ENCODE measurements at places on chromosomes 13 and 19.

DNA sequence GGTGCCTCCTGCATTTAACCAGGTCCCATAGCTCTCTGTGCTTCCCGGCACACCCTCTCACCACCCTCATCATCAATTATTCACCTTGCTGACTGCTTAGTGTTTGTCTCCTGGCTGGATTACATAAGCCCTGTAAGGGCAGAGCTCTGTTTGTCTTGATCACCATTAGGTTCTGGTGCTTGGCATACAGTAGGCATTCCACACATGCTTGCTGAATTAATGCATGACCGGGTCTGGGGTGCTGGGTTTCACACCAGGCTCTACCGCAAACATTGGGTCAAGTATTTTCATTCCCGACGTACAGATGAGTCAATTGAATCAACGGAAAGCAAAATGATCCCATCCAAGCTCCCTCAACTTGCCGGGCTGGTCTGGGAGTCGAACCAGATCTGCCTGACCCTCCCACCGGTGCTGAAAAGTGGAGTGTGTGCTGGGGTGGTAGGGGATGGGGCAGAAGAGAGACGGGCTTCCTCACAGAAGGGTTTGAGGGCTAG is 28.5 kb downstream of the VAV1 start:
- no peak for DNase-seq

- no peak for DNase-seq
These were observed 212.0 kb downstream of the SLC7A1 start for GRCh38 chr13:29383476-29383875.

DNA sequence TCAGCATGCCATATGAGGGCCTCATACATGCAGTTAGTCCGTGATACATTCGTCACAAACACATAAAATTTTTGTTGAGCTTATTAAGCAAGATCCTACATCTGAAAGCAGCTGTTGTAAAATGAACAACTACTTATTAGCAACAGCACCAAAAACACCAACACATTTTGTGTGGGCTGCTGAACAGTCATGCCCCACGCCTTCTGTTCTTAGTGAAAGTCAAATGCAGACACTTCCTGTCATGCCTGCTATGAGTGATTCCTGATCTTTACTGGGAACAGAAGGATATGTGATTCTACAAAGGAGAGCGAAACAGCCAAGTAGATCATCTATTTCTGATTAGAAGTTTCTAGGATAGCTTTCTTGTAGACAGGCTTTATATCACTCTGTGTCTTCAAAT is 4.2 kb upstream of the B3GLCT start:
- no peak for DNase-seq

DNA sequence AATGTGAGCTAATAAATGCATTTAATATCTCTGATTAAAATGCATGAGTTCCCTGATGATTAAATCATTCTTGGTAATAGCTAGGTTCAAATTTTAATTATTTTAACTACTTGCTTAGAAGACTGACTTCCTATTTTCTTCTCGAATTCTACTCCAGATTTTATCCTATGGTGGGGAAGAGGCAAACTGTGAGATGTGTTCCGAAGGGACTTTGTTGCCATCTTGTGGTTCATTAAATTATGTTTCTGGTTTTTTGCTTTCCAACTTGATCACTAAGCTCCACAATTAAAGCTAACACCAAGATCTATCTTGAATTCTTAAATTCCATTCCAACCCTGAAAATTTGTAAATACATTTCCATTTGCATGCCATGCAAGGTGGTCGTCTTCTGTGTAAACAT is 538.4 kb upstream of the PCDH20 start:
- no peak for DNase-seq

GRCh38 chr13:109483284-109483683 is 303.1 kb downstream of the IRS2 start:
- DNase-seq = no peak

GRCh38 chr13:98199480-98199879 is 22.4 kb upstream of the RNF113B start:
- DNase-seq = no peak

GRCh38 chr13:24276861-24277260 is 32.5 kb upstream of the C1QTNF9 start:
- no peak for DNase-seq

DNA sequence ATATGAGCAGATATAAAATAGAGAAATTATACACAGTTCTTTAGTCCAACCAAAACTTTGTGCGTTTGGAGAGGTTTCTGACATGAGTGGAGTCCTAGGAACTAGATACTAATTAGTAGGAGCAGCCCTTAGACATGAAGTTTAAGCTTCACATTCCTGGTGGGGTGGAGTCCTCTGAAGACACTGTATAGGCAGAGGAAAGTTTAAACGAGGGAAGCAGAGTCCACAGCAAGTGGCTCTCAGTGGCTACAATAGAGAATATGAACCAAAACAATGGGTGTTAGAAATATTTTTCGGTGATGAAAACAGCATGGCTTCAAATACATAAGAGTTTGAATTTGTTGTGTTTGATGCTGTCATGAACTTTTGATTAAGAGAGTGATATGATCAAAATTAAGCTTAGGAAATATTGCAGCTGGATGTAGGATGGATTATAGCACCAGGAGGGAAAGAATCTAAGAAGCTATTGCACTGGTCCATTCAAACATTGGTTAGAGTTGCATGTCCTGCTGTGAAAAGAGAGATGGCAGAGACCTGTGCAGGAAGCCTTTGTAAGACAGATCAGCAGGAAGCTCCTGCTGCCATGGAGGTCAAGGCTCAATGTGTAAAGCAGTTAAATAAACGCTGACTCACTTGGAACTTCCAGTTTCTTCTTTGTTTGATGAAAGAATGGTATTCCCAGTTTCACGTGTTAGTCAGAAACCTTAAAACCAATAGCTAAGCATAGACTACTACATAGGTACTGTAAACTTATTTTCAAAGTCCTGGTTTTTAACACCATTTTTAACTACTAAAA is 175.2 kb downstream of the TDRD3 start:
- DNase-seq = no peak

GRCh38 chr13:46015366-46015765 is 37.2 kb downstream of the ZC3H13 start:
- DNase-seq = no peak

GRCh38 chr13:43126420-43126819 is 103.0 kb downstream of the DNAJC15 start:
- DNase-seq = no peak

- DNase-seq = no peak
These were observed 420.8 kb upstream of the GPC6 start for GRCh38 chr13:92805766-92806165.

DNA sequence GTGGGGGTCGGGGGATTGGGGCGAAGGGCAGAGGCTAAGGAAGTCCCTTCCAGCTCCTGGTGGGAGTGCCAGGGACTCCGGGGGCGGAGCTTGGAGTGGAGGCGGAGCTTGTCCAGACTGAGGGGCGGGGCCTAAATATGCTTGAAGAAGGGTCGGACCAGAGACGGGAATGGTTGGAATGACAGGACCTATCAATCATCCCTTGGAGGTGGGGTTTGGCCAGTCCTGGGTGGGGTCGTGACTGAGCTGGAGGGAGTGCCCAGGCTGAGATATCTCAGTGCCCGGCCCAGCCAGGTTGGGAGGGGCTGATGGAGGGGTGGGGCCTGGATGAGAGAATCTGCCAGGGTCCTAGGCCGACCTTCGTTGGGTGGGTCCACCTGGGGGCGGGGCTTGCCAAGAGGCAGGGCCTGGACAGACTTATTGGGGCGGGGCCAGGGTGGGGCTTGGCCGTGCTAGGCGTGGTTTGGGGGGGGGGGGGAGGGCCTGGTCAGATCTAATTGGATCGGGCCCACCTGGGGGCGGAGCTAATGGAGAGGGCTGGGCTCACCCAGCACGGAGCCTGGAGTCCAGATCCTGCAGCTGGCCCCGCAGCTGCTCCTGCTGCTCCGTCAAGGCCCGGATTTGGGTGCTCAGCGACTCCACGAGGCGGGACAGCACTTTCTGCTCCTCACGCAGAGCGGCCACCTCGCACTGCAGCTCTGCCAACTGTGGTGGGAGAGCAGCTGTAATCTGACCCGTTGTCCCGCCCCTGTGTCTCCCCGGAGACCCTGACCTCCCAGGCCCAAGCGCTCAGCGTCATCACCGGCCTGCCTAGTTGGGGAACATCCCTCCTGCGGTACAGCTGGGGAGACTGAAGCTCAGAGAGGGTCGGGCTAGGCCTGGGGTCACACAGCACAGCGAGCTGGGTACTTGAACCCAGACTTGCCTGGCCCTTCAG is 2.6 kb upstream of the WIZ start:
- peak; percentile 99 for DNase-seq

DNA sequence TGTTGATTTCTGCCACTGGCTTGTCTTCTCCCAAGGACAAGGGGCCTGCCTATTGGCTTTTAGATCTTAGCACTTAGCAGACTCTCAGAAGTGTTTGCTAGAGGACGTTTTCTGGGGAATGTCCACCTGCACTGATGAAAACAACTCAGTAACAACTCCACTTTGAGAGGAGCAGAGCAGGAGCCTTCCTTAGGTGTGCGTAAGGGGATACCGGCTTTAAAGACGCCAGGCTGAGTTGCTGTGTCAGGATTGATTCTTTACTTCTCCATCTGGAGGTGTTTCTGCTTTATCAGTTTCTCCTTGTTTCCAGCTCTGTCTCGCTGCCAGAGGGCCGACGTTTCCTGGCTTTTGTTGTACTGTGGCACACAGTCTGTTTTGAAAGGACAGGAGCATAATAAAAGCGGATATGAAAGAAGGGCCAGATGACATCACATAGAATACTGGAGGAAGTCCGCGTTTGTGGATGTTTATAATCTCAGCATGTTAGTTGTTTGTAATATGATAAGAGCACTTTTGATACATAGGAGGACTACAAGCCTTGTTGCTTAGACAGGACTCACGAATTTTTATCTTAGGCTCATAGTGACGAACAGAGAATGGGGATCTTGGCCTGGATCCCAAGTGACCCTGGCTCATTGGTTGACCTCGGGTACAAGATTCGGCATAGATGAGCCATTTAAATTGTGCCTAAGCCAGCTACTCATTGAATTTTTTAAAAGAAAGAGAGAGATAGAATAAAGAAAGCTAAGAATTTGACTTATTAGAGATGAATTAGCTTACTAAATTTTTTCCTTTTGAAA is 34.6 kb downstream of the COL4A2 start:
- no peak for DNase-seq

DNA sequence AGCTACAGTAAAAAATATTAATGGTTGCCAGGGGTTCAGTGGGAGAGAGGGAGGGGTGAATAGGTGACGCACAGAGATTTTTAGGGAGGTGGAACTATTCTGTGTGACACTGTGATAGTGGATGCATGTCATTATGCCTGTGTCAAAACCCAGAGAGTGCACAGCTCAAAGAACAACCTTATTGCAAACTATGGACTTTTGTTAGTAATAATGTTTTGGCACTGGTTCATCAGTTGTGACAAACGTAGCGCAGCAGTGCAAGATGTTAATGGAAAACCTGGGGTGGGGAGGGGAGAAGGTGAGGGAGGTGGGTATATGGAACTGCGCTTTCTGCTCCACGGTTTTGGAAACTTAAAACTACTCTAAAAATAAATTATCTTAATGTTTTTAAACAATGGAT is 134.6 kb upstream of the RFC3 start:
- DNase-seq = no peak

- no peak for DNase-seq
These were observed 28.5 kb upstream of the PARP4 start for GRCh38 chr13:24541127-24541475.

DNA sequence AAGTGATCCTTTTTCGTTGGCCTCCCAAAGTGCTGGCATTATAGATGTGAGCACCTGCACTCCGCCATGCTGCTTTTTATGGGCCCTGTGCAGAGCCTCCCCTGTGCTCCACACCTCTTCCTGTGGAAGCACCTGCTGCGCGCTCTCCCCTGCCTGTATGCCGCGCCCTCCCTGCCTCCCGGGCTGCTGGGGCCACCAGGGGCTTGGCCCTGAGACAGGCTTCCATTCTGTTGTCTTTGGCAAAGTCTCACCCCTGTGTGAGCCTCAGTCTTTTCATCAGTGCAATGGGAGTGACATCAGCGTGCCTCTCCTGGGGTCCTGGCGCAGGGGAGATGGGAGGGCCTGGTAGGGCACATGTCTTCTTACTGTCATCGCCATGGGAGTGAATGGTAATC is 1.3 kb downstream of the FAM174C start:
- DNase-seq = no peak

DNA sequence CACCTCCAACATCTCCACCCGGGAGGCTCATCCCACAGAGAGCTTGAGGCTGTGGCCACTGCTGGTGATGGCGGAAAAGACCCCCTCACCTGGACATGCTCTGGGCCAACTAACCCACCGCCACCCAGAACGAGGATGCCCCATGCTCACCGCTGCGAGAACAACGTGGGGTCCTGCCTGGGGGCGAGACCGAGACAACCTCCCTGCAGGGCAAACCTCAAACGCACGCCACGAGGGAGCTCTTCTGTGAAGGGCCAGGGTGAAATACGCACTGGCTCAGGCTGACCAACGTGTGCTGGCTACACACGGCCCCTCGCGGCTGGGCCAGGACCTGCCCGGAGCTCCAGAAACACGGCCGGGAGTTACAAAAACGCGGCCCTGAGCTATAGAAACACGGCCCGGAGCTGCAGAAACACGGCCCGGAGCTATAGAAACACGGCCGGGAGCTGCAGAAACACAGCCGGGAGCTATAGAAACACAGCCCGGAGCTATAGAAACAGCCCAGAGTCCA is 19.0 kb upstream of the PLPP2 start:
- DNase-seq = no peak

DNA sequence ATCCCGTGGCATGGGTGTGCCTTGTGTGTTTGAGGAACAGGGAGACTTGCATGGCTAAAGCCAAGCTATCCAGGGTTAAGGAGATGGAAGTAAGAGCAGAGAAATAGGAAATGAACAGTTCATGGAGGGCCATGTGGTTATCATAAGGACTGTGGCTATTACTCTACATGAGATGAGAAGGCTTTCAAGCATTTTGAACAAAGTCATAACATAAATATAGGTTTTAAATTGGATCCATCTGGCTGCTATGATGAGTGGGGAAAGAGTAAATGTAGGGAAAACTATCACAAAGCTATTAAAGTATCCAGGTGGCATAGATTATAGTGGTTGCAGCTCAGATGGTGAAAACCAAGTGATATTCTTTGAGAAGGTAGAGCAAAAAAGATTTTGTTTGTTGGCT is 184.1 kb downstream of the PCDH17 start:
- DNase-seq = no peak

DNA sequence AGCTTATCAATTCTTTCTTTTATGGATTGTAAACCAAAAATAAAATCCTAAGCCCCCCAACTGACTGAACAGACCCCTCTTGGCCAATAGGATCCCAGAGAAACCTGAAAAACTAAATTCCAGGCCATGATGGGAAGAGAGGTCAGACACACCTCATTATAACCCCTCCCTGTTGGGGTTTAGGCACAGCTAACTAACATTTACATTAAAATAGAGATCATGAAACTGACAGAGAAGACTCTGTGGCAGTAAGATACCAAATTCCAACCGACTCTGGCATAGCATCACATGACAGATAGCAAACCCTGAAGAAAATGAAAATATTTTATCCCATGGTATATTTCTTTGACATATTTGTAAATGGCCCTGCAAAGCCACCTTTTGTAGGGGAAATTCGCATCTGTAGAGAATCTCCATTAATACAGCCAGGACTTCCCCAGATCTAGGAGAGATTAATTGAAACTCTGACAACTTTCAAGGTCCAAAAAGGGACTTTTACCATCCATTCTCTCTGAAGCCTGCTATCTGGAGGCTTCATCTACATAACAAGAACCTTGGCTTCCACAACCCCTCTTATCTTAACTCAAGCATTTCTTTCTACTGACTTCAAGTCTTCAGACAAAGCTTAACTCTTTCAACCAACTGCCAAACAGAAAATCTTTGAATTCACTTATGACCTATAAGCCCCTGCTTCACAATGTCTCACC is 27.1 kb upstream of the GAS6 start:
- no peak for DNase-seq

- peak; percentile 39 for DNase-seq
These were observed 87.7 kb downstream of the DOCK9 start for GRCh38 chr13:98890186-98890585.

- DNase-seq = no peak
These were observed 1668.9 kb upstream of the MIR17HG start for GRCh38 chr13:89678466-89679121.
